Forelimb muscle (tissue), 1 donor: ENCODE measurements at places on chromosomes 3 and 15.

GRCh38 chr3:191987831-191988350, 526.9 kb downstream of the PYDC2 start:
- no peak for DNase-seq

- no peak for DNase-seq
These were observed 134.2 kb downstream of the WNT7A start for GRCh38 chr3:13745636-13746035.

GRCh38 chr3:47512416-47513124, 942 bp downstream of the ELP6 start:
- DNase-seq = no peak

GRCh38 chr3:156052115-156052514, 68.3 kb upstream of the KCNAB1 start:
- DNase-seq = no peak

DNA sequence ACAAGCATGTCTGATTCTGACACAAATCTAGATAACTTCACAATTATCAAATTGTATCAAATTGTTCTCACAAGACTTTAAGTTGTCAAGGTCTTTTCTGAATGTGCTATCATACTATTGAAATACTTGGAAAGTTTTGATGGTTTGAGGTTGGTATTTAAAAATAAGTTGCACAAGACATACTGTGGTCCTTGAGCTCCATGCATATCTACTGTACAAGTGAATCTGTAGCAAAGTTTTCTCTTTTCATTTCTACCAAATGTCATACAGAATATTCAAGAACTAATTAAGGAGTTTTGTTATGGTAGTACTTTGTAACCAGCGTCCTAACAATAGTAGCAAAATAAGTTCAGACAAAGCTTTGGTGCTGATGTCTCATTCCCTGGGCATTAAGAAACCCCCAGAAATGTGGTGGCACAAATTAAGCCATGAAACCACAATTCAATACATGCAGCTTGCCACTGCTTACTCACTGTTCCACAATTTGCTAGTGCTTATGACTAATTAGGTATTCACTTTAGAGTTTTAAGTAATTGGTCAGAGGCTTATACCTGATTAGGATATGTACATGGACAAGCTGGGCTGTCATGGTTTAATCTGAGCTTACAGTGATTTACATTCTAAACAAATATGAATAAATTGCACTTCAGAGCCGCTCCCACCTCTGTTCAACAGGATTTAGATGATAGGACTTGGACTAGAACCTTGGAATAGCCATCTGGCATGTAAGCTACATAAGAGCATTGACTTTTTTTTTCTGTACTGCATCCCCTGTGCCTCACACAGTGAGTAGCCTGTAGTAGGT, 8.8 kb downstream of the TBC1D23 start:
- DNase-seq = no peak

- no peak for DNase-seq
These were observed 713.3 kb upstream of the GBE1 start for GRCh38 chr3:82474711-82475110.

- no peak for DNase-seq
These were observed 70.4 kb downstream of the CBLB start for GRCh38 chr3:105798381-105798934.

GRCh38 chr15:42726114-42726513, 10.8 kb downstream of the CDAN1 start:
- DNase-seq = no peak
